ENCODE measurements at places on chromosomes 2 and 18.

GRCh38 chr2:64404743-64405142 is 49.2 kb upstream of the LGALSL start:
- DNase-seq = no peak

DNA sequence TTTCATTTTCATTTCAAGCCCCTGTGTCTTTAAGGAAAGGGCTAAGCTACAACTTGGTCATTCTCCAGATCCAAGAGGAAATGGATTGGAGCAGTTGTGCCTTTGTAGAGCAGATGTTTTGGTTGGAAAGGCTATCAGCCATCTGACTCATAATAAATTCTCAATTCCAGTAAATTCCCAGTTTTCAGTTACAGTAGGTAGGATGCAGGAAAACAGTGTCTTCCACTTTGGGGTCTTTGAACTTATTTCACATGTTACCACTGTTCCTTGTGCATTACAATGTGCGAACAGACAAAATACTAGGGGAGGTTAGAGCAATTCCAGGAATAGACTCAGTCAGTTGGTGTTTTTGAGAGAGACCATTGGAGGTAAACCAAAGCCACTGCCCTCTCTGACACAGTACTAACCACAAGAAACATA is 211.9 kb downstream of the BABAM2 start:
- peak; percentile 82 for DNase-seq

DNA sequence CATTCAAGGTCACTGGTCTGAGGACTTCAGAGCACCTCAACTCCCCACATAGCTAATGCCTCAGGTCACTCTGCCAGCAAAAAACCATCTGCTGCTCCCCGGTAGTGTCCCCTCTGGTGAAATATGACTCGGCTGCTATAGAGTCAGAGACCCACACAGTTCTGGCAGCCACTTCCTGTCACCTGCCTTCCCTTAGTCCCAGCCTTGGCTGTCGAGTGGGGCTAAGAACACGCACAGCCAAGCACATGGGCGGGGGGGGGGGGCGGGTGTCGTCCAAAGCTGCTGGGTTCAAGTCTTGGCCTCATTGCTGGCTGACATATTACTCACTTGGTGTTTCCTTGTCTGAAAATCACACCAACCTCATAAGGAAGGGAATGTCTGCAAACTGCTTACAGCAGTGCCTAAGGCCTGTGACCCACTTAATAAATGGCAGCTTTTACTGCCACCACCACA is 37.5 kb downstream of the POLR1A start:
- DNase-seq = peak; percentile 32

DNA sequence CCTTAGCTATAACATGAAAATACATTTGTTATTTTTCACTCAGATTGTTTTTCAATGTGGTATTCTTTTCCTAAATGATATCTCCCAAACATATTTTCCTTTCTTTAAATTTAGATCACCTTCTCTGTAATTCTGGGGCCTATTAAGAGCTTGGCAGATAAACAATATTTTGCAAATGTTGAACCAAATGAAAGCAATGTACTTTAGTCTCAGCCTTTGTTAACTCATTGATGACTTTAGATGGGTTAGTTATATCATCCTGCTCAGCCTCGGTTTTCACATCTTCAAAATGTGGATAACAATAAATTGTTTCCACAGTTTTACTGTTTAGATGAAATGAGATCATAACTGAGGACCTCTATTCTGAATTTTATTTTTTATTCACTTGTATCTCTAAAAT is 1205.2 kb downstream of the SUCLG1 start:
- no peak for DNase-seq

GRCh38 chr2:215573496-215573895 is 137.6 kb upstream of the FN1 start:
- DNase-seq = no peak

Data from astrocyte of the hippocampus (primary cell).